Renal cortex interstitium (tissue), 15 donors: ENCODE measurements at places on chromosomes 4 and X. TPM values are rescaled to one million over a fixed set of nuclear protein-coding genes. Genes with fewer than 3 reads are reported as not detected.

BANK1 gene
- 2.9 TPM for polyA plus RNA-seq

DNA sequence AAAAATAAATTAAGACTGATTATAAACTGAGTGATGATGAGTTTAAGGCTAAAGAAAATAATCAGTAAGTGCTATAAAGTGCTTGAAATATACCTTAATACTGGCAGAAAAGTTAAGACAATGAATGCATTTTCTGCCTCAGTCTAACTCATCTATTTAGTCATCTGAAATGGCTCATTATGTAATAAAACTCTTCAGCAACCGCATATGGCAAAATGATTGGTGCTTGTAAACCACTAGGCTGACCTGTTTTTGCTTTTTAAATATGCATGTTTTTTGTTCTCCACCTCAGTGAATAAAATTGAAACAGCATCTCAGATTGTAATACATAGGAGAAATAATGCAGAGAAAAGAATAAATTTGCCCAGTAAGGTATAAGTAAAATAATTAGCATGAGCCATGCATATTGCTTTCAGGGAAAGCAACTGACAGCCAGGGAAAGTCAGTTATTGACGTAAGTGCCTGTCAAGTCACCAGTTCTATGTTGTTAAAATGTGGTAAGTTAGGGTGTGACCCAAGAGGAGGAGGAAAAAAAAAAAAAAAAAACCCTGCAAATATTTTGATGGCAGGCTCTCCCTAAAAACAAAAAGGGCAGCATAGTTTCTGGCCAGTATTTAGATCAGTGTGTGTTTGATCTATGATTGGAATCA, 167.5 kb downstream of the PALLD start:
- no peak for DNase-seq

- no peak for DNase-seq
These were observed 43.8 kb downstream of the GLRA2 start for GRCh38 chrX:14573161-14573560.

DNA sequence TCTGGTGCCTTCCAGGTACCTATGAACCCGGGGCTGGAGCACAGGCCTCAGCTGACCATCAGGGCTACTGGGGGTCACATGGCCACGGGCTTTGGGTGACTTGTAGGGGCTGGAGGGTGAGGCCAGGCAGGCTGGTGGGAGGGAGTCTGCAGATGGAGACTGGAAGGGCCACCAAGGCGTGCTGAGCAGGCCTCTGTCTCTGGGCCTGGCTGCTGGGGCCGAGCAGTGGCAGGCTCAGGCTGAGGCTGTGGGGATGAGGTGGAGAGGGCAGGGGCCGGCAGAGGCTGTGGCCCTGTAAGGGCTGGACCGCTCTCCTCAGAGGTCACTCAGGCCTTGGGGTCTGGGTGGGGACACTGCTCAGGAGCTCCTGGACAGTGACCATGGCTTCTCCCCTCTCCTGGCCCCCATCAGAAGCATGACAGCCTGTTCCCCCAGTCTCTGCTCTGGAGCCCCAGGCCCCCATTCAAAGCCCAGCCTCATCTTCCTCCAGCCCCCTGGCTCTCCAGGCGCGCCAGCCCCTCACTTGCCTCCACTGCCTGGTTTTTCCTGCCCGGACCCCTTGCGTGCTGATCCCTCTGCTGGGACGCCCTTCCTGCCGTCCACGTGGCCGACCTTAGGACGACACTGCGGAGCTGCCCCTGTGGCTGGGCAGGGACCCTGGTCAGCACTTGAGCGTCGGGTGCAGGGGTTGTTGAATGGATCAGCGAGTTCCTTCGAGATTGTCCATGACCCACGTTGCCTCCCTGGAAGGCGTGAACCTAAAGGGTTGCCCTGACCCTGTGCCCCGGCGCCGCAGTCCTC, 11.1 kb upstream of the NAT8L start:
- DNase-seq, result no peak

DNA sequence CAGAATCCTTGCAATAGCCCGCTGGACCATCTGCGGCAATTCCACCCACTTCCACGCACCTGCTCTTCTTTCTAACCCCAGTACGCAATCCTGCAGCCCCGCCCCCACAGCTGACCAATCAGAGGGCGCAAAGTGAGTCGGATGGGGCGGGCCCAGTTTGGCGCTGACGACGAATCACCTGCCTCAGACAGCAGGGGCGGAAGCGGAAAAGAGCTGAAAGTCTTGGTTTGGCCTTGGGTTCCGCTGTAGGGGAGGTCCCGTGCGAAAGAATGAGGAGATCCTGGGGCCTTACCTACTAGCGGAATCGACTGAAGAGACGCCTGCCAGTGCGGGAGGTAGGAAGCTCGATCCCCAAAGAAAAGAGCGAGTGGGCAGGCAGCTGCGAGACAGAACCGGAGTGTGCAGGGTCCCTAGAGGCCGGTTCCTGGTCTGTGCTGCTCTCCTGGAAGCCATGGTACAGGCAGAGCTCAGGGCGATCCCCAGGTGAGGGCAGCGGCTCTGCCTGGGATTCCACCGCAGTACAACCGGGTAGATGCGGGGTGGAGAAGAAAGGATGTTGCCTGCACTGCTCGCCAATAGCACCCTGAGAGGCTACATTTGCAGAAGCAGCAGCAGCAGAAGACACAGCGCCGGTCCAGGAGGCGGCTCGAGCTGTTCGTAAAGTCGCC, at the start of gene TMEM184C:
Gene TMEM184C, plus strand, starts transcription at position 225 of the 668 bp plus-strand sequence. CDS start 560 bp downstream, outside the sequence.
- peak; percentile 92 for DNase-seq

DNA sequence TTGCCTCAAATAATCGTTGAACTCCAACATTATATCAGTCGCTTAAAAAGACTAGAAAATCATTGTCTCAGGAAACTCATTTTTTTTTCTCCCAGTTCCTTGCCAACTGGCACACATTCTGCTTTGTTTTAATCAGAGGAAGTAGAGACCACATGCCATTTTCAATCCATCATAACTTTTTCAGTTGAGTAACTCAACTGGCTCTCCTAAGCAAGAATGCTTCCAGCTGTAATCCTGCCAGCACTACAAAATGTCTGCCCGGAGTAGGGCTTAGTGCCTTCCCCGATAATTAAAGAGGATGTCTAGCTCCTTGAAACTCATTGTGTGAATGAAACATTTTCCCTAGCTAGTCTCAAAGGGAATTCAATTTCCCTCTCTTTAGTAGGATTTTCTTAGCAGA, 33.0 kb downstream of the FREM3 start:
- peak; percentile 4 for DNase-seq

GRCh38 chr4:184282895-184283654, 65.4 kb upstream of the ENPP6 start:
- no peak for DNase-seq

SPATA4 gene
- 1.4 TPM for polyA plus RNA-seq

STIM2 gene
- 41.7 TPM for polyA plus RNA-seq

GRCh38 chr4:49063670-49064069, 77.6 kb downstream of the CWH43 start:
- no peak for DNase-seq

GRCh38 chr4:95548738-95549245, at the start of gene UNC5C:
UNC5C (minus strand) TSS chr4:95548973.
- DNase-seq, result no peak

DNA sequence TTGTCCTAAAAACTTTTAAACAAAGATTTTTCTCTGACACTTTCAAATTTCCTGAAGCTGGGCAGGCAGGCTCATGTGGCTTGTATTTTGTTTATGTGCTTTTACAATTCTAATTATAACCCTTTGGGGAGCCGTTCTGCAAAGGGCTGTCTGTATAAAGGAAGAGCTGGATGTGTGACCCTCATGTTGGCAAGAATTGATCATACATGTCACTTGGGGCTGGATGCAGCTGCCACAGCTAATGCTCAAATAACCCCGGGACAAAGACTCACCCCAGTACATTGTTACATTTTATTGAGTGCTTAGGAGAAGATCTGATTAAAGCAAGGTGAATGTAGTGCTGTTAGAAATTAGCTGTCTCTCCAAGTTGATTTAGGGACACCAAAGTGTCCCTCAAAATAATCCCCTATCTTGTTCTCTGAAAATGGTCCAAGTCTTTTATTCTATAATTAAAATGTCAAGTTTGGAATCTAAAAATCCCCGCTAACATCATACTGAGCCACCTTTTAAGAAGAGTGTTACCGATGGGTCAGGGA, 13.0 kb upstream of the DAPP1 start:
- DNase-seq, result no peak

MYOZ2 gene
- polyA plus RNA-seq, result 0.28 TPM

BST1 gene
- 14.4 TPM for polyA plus RNA-seq

DNAAF6 gene
- polyA plus RNA-seq, result 0.15 TPM

DNA sequence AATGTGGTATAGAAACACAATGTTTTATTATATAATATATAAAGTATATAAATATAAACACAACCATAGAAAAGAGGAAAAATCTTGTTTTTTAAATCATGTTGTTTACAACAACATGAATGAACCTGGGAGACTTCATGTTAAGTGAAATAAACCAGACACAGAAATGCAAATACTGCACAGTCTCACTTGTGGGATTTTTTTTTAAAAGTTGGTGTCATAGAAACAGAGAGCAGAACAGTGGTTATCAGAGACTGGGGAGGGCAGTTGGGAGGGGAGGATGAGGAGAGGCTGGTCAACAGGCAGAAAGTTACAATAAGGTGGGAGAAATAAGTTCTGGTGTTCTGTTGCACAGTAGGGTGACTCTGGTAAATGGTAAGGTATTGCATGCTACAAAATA, 57.1 kb downstream of the FREM3 start:
- DNase-seq, result no peak

TRIM60 gene
- polyA plus RNA-seq, result not detected

DNA sequence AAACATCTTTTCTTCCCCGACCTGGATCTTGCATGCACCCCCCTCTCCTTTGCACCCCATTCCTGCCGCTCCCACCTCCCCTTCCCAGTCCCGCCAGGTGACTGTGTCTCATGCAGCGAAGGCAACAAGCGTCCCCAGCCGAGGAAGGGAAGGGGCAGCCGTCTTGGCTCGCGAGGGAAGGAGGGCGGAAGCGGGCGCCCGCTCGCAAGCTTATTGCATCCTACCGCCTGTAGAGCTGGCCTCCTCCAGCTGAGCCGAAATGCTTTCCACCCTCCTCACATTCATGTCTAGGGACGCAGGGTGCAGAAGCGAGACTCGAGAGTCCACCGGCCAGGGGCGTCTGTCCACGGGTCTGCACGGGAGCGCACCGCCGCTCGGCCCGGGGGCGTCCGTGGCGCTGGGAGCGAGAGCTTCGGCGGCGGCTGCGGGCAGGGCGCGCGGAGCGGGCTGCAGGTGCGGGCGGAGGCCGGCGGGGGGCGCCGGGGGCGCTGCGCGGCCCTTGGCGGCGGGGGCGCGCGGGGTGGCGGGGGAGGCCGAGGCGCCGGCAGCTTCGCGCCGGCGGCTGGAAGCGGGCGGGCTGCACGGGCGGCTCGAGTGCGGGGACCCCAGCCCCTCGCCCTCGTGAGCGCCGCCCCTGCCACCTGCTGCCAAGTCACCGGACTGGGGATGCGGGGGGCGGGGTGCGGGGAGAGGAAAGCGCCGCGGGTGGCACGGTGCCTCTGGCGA, at the start of gene KCNIP4:
Gene KCNIP4, minus strand, starts transcription at position 426 of the 726 bp plus-strand sequence.
- no peak for DNase-seq

DNA sequence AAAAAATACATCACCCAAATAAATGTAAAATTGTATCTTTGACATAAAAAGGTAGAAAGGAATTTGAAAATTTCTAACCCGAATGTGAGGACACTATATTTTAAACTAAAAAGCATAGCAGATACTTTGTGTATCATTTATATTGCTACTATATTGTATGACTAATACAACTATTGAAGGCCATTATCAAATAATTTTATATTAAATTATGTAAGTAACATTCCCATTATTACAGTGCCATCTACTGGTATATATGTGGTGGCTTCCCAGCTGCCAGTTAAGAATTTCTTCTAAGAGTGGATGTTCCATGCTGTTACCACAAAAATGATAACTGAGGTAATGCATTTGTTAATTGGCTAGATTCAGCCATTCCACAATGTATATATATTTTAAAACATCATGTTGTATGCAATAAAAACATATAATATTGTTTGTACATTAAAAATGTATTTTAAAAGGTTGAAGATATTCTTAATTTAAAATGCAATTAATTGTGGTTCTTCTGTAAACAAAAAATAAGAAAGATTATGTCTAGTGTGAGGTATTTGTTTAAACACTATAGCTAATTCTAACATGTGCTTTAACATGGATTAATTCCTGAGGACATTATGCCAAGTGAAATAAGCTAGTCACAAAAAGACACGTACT, 65.3 kb downstream of the EGF start:
- no peak for DNase-seq

DRD5 gene
- polyA plus RNA-seq, result 0.81 TPM

DNA sequence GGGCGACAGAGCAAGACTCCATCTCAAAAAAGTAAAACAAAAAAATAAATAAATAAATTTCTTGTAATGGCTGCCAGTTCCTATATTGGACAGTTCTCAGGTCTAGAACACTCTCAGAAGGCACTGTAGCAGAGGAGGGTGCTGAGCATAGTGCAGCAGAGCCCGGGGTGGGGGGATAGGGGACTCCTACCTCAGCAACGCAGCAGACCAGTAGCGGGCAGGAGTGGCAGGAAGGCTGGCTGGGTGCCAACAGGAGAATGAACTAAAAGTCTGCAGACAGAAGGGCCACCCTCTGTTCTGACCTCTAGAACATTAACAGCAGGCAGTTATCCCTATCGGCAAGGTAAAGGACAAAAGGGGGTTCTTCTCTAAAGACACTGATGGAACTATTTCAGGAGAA, 20.2 kb downstream of the PDK3 start:
- DNase-seq, result no peak

GRCh38 chrX:12987340-12987739, 12.4 kb downstream of the TMSB4X start:
- DNase-seq, result no peak

DNA sequence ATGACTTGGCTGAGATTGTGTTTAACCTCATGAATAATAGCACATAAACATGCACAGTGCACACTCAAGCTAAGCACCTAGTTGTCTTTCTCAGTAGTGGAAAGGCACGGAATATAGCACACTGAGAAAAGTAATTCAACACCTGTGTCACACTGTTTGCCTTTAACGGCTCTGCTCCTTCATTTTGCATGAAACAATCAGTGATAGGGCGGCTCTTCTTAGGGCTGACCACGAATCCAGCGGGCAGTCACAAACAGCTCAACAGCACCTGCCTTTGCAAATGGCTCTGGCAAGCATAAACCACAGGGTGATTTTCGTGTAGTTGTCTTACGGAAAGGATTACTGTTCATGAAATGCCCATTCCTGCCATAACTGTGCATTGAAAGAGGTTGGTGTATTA, 954.0 kb upstream of the TENM3 start:
- no peak for DNase-seq

MTCP1 gene
- polyA plus RNA-seq, result 18.8 TPM

DNA sequence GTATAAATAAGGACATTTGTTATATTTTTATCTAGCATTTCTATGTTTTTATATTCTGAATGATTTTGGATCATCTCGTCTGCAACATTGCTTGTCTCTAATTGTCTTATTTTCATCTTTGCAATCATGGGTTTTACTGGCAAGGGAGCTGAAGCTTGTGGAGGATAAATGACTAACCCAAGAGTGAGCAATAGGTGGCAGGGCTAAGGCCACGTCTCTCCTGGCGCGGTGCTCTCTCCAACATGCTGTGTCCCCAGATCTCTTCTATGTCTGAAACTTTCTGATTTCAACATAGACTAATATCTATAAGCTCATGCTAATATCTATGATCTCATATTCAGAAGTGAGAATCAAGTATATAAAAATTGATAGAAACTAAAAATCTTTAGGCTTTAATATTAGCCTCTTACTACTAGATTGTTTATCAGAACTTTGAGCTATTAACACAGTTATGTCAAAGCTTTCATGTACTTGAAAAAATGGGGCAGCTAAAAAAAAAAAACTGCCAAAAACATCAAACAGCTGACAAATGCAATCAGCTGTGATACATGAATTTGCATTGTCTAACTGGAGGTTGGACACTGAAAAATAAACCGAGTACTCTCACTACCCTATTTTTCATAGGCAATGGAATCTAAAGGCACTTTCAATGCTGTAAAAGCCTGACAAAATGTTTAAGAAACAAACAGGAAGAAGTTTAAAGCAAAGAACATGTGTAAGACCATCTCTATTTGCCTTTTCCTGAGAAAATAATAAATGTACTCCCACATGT, 169.2 kb downstream of the TMA16 start:
- DNase-seq, result no peak

SHOX gene
- 0.13 TPM for polyA plus RNA-seq
